PC-3 (cell line): ENCODE measurements at places on chromosomes 6 and 20. TPM values are rescaled to one million over a fixed set of nuclear protein-coding genes. Genes with fewer than 3 reads are reported as not detected.

PCIF1 gene
- 18.4 and 20.2 TPM in 2 replicates for total RNA-seq

SLC22A3 gene
- 0.47 and 0.92 TPM in 2 replicates for total RNA-seq

FAXC gene
- total RNA-seq, result 3.9 and 5.4 TPM in 2 replicates

DNA sequence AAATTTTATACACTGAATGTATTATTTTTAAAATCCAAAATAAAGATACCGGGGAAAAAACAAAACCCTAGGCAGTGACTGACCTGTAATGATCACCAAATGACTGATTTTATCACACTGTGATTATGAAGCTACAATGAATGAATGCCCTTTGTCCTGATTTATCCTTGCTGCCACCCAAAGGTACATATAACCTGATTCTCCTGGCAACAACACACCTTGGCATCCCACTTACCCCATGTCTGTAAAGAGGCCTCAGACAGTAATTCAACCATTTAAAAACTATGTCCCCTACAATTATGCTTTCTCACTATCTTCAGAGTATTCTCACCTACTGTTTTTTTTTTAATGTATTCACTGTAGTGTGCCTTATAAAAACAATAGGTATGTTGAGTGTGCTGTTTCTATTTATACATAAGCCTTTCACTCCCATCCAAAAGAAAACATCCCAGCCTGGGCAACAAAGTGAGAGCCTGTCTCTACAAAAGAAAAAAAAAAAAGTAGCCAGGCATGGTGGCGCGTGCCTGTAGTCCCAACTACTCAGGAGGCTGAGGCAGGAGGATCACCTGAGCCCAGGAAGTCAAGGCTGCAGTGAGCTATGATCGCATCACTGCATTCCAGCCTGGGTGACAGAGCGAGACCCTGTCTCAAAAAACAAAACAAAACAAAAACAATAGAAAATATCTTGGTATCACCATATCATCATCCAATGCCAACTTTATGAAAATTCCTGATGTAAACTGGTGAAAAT, 21.7 kb downstream of the B4GALT5 start:
- no peak overlapping the region for H3K27ac ChIP-seq
- H3K4me1 ChIP-seq, result peaks cover 43% of the 10 kb centered on the region
- no peaks in the 10 kb centered on the region for H3K27me3 ChIP-seq
- H3K36me3 ChIP-seq, result no peaks in the 10 kb centered on the region

DNA sequence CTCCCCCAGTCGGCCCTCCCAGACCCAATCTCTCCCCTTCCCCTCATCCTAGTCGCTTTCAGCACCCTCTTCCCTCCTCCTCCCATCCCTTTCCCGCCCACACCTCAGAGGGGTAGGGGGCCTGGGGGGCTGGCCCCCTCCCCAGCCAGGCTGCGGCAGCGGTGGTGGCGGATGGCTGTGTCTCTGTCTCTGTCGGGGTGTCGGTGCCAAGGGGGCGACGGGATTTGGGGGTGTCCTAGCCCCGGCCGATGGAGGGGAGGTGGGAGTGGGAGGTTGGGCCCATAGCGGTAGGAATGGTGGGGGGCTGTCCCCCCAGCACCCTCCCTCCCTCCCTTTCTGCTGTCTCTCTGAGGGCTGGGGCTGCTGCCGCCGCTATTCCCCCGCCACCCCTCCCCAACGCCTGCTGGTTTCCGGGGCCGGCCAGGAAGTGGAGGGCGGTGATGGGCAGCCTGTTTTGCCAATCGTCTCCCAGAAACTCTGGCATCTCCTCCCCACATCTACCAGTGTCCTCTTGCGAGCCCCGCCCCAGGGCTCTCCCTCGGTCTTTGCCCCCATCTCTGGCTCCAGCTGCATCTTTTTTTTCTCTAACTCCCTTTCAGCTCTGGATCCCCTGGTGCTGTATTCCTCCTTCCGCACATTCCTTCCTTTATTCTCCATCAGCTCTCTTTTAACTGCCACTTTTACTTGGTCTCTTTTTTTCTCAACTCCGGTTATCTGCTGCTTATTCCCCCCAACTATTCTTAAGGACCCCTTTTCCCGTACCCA, at the start of gene AGPAT1:
AGPAT1 (minus strand) TSS at position 374 of the 765 bp plus-strand sequence. CDS start 4,588 bp downstream, outside the sequence.
- peak within 1 kb of the TSS; percentile 94 for H3K4me3 ChIP-seq
- H3K36me3 ChIP-seq, result peaks cover 3% of the 10 kb centered on the region
- H3K27me3 ChIP-seq, result no peaks in the 10 kb centered on the region
- peak within 1 kb of the TSS; percentile 83 for H3K27ac ChIP-seq
- peak; percentile 94 for DNase-seq
- peaks cover 33% of the 10 kb centered on the region for H3K4me1 ChIP-seq

- no peaks in the 10 kb centered on the region for H3K4me1 ChIP-seq
- no peak overlapping the region for H3K27ac ChIP-seq
- H3K4me3 ChIP-seq, result no peak overlapping the region
- no peaks in the 10 kb centered on the region for H3K36me3 ChIP-seq
- no peak for DNase-seq
- no peaks in the 10 kb centered on the region for H3K27me3 ChIP-seq
Measured at GRCh38 chr20:44291754-44292153, 19.2 kb downstream of the FITM2 start.

GRCh38 chr6:141313986-141314385, 818.7 kb upstream of the GJE1 start:
- no peaks in the 10 kb centered on the region for H3K27me3 ChIP-seq
- no peaks in the 10 kb centered on the region for H3K4me1 ChIP-seq
- H3K27ac ChIP-seq, result no peak overlapping the region
- DNase-seq, result no peak
- no peak overlapping the region for H3K4me3 ChIP-seq

- no peaks in the 10 kb centered on the region for H3K27me3 ChIP-seq
- no peak for DNase-seq
- no peak overlapping the region for H3K27ac ChIP-seq
- H3K4me3 ChIP-seq, result no peak overlapping the region
- no peaks in the 10 kb centered on the region for H3K4me1 ChIP-seq
Measured at GRCh38 chr6:122482750-122483080, 11.1 kb upstream of the SERINC1 start.

GRCh38 chr6:21467091-21467490, 126.5 kb upstream of the SOX4 start:
- H3K4me1 ChIP-seq, result no peaks in the 10 kb centered on the region
- H3K27me3 ChIP-seq, result no peaks in the 10 kb centered on the region
- H3K36me3 ChIP-seq, result no peaks in the 10 kb centered on the region

DNA sequence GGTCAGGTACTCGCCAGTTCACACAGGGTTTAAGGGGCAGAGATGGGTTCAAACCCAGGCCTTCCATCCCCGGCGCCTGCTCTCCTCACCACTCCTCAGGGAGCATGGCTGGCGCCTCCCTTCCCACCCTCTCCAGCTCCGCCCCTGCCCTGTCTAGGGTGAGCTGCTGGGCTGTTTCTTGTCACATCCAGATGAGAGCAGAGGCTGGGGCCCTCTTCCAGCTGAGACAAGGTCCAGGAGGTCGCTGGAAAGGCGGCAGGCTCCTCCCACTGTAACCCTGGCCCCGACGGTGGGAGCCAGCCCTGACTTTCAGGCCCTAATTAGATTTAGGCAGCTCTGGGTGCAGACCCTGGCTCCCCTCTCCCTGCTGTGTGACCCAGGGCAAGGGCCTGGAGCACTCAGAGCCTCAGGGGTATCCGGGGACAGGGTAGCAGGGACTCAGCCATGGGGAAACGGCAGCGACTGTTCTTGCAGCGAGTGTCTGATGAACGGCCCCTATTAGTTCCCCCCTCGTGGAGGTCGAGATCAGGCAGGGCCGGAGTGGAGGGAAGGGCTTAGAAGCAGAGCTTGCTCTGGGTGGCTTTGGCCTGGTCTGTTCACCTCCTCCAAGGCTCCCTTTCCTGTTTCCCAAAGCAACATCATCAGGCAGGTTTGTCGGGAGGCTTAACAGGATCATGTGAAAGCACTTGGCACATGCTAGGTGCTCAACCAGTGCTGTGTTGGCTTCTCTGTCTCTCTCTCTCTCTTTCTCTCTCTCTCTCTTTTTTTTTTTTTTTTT, 33.4 kb downstream of the SNAI1 start:
- H3K4me1 ChIP-seq, result peaks cover 19% of the 10 kb centered on the region
- no peak for DNase-seq
- H3K27ac ChIP-seq, result no peak overlapping the region
- H3K36me3 ChIP-seq, result no peaks in the 10 kb centered on the region
- H3K27me3 ChIP-seq, result no peaks in the 10 kb centered on the region

- H3K4me3 ChIP-seq, result peak within 1 kb of the TSS; percentile 63
- no peaks in the 10 kb centered on the region for H3K27me3 ChIP-seq
- 0 out of 2 replicates have a peak, but pooled peaks cover 4% of the 10 kb centered on the region for H3K36me3 ChIP-seq
- peaks cover 39% of the 10 kb centered on the region for H3K4me1 ChIP-seq
- H3K27ac ChIP-seq, result peak within 1 kb of the TSS; percentile 45
Measured at GRCh38 chr20:63696628-63697356, at the start of gene TNFRSF6B. TSS of gene TNFRSF6B (plus strand) at chr20:63696652. CDS start at chr20:63696768, 116 bp downstream.

DNA sequence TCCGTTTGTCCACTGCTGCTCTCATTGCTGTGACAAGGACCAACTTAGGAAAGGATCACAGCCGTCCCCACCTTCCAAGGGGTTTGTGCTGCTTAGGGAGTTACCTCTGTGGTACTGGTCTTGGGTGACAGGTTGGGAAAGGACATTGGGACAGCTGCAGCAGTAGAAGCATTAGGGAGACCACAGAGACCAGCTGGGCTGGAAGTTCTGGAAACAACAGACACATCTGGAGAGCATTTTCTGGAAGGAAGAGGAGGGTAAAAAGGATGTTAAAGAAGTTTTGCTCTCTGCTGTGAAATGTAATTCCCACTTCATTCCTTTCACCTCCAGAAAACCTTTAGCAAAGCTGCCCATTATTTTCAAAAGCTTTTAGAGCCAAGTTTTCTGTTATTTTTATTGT, 304.2 kb downstream of the LRFN2 start:
- H3K36me3 ChIP-seq, result no peaks in the 10 kb centered on the region
- no peak overlapping the region for H3K4me3 ChIP-seq
- H3K27ac ChIP-seq, result no peak overlapping the region
- H3K4me1 ChIP-seq, result no peaks in the 10 kb centered on the region

GRCh38 chr20:33848391-33848790, 37.2 kb downstream of the CHMP4B start:
- peaks cover 21% of the 10 kb centered on the region for H3K36me3 ChIP-seq
- H3K27me3 ChIP-seq, result no peaks in the 10 kb centered on the region
- H3K27ac ChIP-seq, result no peak overlapping the region
- H3K4me3 ChIP-seq, result no peak overlapping the region
- peaks cover 10% of the 10 kb centered on the region; the same call in 1 of the 2 replicates for H3K4me1 ChIP-seq
- no peak for DNase-seq
